Hypothalamus (tissue), 51 donors: ENCODE measurements at places on chromosomes 2 and 18.

DNA sequence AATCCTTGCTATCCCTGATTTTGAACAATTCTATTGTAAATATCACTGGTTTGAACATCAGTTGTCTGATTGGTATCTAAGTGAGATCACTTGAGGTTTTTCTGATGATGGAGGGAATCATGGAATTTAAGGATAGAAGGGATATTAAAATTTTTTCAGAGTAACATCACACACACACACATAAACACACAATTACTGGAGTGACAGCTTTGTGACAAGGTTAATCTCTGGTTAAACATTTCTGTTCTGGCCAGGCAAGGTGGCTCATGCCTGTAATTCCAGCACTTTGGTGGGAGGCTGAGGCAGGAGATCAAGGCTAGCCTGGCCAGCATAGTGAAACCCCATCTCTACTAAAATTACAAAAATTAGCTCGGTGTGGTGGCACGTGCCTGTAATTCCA lies 85.3 kb downstream of the SOCS6 start:
- DNase-seq = no peak

- no peak for DNase-seq
Measured at GRCh38 chr2:127542231-127542630, 6.7 kb downstream of the MYO7B start.

- DNase-seq = no peak
Measured at GRCh38 chr2:1791685-1792435, 47.5 kb upstream of the PXDN start.

DNA sequence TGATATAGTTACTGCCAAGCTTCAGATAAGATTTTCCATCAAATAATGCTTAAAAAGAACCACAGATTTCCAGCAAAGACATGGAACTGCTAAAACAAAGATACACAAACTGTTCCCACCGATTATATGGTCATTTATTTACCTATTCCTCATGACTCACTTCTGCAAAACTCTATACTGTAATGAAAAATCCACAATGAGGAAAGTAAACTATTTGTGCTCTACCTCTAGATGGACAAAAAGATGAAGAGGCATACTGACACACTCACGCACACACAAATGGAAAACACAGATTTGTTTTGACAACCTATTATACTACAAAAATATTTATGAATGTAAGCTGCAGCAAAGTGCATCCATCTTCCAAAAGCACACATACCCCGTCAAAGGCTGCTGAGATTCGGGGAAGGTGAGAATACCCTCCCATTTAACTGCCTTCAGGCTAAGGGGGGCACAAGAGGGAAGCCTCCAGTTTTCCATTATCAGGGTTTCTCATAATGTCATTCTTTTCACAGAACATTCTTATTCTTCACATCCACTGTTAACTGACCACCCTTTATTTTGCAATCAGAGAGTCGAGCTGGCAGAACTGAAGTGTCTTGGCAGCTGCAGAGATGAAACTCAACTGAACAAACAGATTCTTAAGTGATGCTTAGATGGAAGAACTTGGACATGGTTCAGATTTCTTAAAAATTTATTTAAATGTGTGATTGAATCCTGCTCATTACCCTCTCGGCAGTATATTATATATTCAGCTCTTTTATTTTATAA lies 115.9 kb upstream of the TANK start:
- no peak for DNase-seq

GRCh38 chr2:203719456-203720410 lies 13.3 kb downstream of the CD28 start:
- no peak for DNase-seq

- no peak for DNase-seq
Measured at GRCh38 chr2:175627405-175627804, 374.7 kb downstream of the LNPK start.

- DNase-seq = no peak
Measured at GRCh38 chr2:2057125-2057721, 273.9 kb downstream of the MYT1L start.
